MM.1S (cell line): ENCODE measurements at places on chromosomes 13 and 19.
A peak's percentile ranks its signal among the peaks of the same experiment; 100 is the strongest.

- H3K27me3 ChIP-seq: no peaks in the 10 kb centered on the region
- H3K36me3 ChIP-seq: no peaks in the 10 kb centered on the region
- H3K4me1 ChIP-seq: peaks cover 12% of the 10 kb centered on the region
- H3K4me3 ChIP-seq: no peak overlapping the region
Measured at GRCh38 chr19:7408251-7408650, 59.5 kb downstream of the ARHGEF18 start.

DNA sequence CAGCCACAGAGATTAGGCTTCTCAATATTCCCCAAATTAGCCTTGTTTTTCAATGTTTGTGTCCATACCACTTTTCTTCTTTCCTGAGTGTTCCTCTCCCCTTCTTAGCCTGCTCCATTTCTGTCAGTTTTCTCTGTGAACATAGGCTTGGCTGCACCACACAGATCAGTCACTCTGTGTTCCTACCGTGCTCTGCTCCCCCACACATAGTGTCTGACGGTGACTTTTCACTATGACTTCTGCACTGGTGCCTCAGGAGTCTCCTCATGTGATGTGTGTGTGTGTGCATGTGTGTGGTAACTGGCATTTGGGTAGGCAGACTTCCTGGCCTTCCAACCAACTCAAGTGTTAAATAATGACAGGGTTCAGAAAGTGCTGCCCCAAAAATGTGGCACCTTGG lies 47.9 kb upstream of the MYCBP2 start:
- no peaks in the 10 kb centered on the region for H3K4me1 ChIP-seq
- H3K27ac ChIP-seq: no peak overlapping the region
- no peaks in the 10 kb centered on the region for H3K36me3 ChIP-seq
- DNase-seq: no peak
- H3K4me3 ChIP-seq: no peak overlapping the region

DNA sequence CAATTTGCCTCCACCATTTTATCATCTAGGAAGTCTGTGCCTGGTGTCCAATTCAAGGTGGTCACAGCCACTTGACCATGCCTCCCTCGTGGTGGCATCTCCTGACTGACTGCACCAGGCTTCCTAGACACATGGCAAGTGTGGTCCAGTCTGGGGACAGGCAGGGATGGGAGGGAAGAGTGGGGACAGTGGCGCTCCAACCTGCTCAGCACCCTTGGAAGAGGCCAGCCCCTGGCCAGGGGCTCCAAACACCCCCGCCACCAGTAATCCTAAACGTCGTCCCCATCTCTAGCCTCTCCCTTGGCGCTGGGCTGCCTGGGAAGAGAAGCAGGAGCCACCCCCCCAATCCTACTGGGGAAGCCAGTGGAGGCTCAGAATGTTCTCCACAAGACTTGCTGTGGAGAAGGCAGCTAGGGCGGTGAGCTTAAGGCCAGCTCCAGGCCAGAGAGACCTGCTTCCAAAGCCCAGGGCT lies 2.7 kb downstream of the RPL36 start:
- H3K4me1 ChIP-seq: peaks cover 14% of the 10 kb centered on the region
- DNase-seq: no peak
- H3K27ac ChIP-seq: no peak overlapping the region
- H3K27me3 ChIP-seq: no peaks in the 10 kb centered on the region

GRCh38 chr19:48551437-48552302 lies at the start of gene SULT2B1:
Gene SULT2B1 (plus strand): TSS chr19:48552172. CDS start chr19:48552253, 81 bp downstream.
- no peak for DNase-seq
- no peak within 1 kb of the TSS for H3K4me3 ChIP-seq
- no peaks in the 10 kb centered on the region for H3K36me3 ChIP-seq

DNA sequence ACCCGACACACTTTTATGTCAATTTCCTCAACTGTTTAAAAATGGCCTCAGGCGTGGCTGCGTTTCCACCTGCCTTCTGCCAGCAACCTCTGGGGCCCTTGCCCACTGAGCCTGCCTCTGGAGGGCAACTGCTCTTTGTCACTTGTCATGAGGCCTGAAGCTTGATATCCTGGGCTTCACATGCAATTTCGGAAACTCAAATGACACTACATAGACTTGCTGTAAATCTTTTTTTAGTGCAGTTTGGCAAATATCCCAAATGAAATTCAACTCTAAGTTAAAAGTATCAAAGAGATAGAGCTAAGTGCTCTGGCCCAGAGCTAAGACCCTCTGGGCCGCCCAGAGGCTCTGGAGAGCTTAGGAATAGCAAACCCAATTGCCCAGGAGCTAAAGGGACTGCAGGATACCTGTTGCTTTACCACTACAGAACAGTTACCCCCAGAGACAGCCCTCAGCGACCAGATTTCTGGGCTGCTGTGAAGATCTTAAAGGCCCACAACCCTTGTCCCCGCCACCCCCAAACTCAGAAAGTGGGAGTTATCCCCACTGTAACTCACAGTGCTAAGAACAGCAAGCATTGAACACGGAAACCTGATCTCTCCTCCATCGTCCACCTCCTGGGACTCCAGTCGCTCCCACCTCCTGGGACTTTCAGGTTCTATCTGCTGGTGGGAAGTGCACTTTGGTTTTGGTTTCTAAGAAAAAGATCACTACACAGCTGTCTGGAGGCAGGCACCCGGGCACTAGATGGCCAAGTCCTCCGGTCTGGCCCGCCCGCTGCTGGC lies 19.4 kb downstream of the GJA3 start:
- H3K36me3 ChIP-seq: no peaks in the 10 kb centered on the region
- H3K4me3 ChIP-seq: no peak overlapping the region
- no peaks in the 10 kb centered on the region for H3K27me3 ChIP-seq

- H3K27ac ChIP-seq: no peak overlapping the region
- no peaks in the 10 kb centered on the region for H3K4me1 ChIP-seq
- no peak for DNase-seq
- peak overlapping the region; percentile 92 for H3K4me3 ChIP-seq
- H3K27me3 ChIP-seq: no peaks in the 10 kb centered on the region
Measured at GRCh38 chr19:37778613-37779126, 716 bp downstream of the ZNF573 start.

GRCh38 chr13:51313619-51314018 lies 25.9 kb upstream of the SERPINE3 start:
- H3K27me3 ChIP-seq: no peaks in the 10 kb centered on the region
- H3K27ac ChIP-seq: no peak overlapping the region
- no peak for DNase-seq
- H3K4me1 ChIP-seq: no peaks in the 10 kb centered on the region
- no peaks in the 10 kb centered on the region for H3K36me3 ChIP-seq
- H3K4me3 ChIP-seq: no peak overlapping the region

- no peak overlapping the region for H3K27ac ChIP-seq
- H3K4me3 ChIP-seq: no peak overlapping the region
- DNase-seq: no peak
- H3K36me3 ChIP-seq: no peaks in the 10 kb centered on the region
- no peaks in the 10 kb centered on the region for H3K27me3 ChIP-seq
Measured at GRCh38 chr13:100149389-100149788, 60.5 kb downstream of the PCCA start.

DNA sequence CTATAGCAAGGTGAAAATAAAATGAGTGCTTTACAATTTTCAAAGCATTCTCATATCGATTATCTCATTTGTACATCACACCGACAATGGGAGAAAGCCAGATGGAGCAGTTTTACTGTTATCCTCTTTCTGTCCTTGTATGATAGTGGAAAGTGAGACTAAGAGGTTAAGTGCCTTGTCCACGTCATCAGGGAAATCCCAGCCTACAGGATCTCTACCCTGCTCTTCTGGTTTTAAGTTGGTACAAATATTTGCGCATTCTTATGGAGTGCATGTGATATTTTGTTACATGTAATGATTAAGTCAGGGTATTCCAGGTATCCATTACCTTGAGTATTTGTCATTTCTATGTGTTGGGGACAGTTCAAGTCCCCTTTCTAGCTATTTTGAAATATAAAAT lies 12.4 kb upstream of the ENOX1 start:
- H3K4me1 ChIP-seq: no peaks in the 10 kb centered on the region
- H3K36me3 ChIP-seq: no peaks in the 10 kb centered on the region
- no peaks in the 10 kb centered on the region for H3K27me3 ChIP-seq
- H3K4me3 ChIP-seq: no peak overlapping the region
- no peak overlapping the region for H3K27ac ChIP-seq

GRCh38 chr19:2302319-2303210 lies 5.4 kb downstream of the LINGO3 start:
- no peak for DNase-seq
- no peaks in the 10 kb centered on the region for H3K36me3 ChIP-seq
- no peak overlapping the region for H3K4me3 ChIP-seq
- no peak overlapping the region for H3K27ac ChIP-seq

DNA sequence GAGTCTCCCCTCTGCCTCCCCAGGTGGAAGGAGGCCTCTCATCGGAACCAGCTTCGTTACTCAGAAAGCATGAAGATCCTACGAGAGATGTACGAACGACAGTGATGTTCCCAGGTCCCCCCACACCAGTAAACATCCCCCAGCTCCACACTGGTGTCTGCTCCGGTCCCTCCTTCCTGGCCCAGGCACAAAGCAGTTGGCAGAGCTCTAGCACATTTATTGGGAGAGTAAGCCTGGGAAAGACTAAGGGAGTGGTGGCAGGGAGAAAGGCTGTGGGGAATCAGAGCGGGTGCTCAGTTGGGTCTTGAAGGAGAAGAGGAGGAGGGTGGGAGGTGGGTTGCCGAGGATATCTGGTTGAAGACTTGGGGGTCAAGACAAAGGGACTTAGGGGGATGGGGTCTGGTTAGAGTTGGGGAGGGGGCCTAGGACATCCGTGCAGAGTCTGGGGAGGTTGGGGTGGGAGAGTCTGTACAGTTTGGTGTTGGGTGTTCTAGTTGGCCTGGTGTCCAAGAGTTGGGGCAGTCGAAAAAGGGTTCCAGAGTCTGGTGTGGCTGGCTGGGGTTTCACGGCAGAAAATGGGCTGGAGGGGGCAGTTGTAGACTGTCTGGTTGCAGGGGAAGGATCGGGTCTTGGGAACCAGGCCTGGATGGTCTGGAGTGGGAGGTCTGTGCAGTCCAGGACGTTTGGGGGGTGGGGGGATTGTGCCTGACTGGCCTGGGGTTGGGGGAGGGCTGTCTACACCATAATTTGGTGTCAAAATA lies 2.3 kb downstream of the HSPB6 start:
- H3K4me1 ChIP-seq: peaks cover 12% of the 10 kb centered on the region; the same call in 1 of the 2 replicates
- no peak overlapping the region for H3K4me3 ChIP-seq
- H3K27ac ChIP-seq: no peak overlapping the region
- no peak for DNase-seq

DNA sequence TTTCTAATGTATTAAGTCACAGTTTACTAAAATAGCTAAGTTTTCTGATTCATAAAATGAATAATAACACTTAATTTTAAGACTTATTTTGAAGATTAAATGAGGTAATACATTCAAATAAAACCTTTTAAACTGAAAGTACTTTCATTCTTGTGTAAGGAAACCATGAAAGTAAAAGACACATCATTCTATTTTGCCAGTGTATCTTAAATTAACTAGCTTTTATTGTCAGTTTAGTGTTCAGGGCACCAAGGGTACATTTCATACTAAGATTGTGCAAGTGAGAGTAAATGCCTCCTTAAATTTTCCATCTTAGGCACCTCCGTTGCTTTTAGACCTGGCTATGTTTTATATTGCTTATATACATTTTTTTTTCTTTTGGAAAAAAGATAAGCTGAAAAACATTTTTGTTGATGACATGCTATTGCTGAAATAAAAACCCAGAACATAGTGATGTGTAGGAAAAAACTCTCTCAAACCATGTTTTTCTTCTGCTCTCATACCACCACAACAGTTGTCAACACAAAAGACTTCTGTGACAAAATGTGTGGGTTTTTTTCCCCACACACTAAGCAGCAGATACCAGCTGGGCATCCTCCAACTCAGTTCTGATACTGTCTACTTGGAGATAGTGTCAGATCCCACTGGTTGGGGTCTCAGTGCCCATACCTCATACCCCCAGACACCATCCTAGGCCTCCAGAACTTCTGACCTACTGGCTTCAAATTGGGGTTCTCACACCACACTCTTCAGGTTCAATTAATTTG lies 30.7 kb upstream of the LPAR6 start:
- H3K27ac ChIP-seq: no peak overlapping the region
- H3K27me3 ChIP-seq: no peaks in the 10 kb centered on the region
- H3K4me3 ChIP-seq: no peak overlapping the region
- no peaks in the 10 kb centered on the region for H3K4me1 ChIP-seq

GRCh38 chr13:47901441-47901840 lies 99.6 kb downstream of the SUCLA2 start:
- H3K27me3 ChIP-seq: no peaks in the 10 kb centered on the region
- DNase-seq: no peak
- H3K4me3 ChIP-seq: no peak overlapping the region
- no peaks in the 10 kb centered on the region for H3K36me3 ChIP-seq
- H3K27ac ChIP-seq: no peak overlapping the region

DNA sequence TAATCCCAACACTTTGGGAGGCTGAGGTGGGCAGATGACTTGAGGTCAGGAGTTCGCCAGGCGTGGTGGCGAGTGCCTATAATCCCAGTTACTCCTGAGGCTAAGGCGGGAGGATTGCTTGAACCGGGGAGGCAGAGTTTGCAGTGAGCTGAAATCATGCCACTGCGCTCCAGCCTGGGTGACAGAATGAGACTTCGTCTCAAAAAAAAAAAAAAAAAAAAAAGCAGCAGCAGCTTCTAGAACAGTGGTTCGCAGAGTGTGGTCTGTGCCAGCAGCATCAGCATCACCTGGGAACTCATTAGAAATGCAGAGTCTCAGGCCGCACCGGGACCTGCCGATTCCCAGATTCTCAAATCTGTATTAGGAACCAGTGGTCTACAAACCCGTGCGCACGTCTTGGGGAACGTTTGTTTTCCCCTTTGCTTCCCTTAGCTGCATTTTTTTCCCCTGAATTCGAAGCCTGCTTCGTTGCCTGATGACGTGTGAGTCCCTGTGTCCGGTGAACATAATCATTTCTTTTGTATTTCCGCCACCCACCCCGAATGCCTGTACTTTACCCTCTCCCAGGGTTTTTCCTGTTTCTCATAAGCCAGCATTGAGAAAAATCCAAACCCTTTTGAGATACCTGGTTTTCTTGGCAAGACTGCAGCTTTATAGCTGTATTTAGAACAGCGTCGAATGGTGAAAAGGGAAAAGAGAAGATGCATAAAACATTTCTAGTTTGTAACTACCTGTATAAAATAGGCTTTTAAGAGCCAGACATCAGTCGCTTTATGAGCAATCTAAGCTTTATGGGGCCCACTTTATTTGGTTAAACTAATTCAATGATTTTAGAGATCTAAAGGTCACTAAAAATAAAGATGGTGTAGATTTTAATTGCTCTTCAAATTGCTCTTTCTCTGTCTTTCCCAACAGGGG lies 49.8 kb downstream of the BICRA start:
- no peaks in the 10 kb centered on the region for H3K27me3 ChIP-seq
- H3K4me1 ChIP-seq: no peaks in the 10 kb centered on the region
- no peak overlapping the region for H3K4me3 ChIP-seq
- no peak overlapping the region for H3K27ac ChIP-seq
- H3K36me3 ChIP-seq: no peaks in the 10 kb centered on the region

GRCh38 chr19:41870401-41870873 lies 6.6 kb upstream of the CD79A start:
- H3K36me3 ChIP-seq: peaks cover 9% of the 10 kb centered on the region
- no peak overlapping the region for H3K4me3 ChIP-seq
- no peak for DNase-seq
- H3K27ac ChIP-seq: peak overlapping the region; percentile 80

- H3K4me3 ChIP-seq: no peak overlapping the region
- no peaks in the 10 kb centered on the region for H3K36me3 ChIP-seq
- no peak overlapping the region for H3K27ac ChIP-seq
- H3K4me1 ChIP-seq: peaks cover 18% of the 10 kb centered on the region
- H3K27me3 ChIP-seq: no peaks in the 10 kb centered on the region
- DNase-seq: no peak
Measured at GRCh38 chr19:29264897-29265296, 51.9 kb upstream of the UQCRFS1 start.
